NCI-H2029 treated with DMSO at 0.1 percent for 48 hours (cell line): ENCODE measurements at places on chromosomes 3 and 15.

GRCh38 chr3:102896851-102897621 is 462.2 kb downstream of the ZPLD1 start:
- no peak for DNase-seq

- no peak for DNase-seq
These were observed 25.9 kb downstream of the SMAD3 start for GRCh38 chr15:67091071-67091979.

DNA sequence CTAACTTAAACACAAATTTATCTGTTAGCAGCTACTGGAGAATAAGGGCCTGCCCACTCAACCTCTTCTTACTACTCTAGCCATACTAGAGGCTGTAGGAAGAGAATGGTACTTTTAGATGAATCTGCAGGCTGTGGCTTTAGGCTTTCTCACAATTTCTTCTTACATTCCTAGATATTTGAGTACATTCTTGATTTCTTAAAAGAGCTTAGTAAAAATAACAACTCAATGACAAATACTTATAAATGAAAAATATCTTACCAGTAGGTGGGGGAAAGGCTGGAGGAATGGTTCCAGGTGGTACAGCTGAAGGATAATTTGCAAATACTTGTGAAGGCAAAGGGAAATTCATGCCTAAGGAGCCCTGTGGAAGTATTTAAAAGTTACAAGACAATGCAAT is 92.9 kb upstream of the GK5 start:
- no peak for DNase-seq

- no peak for DNase-seq
These were observed 605.1 kb downstream of the ROBO1 start for GRCh38 chr3:79162653-79163052.

DNA sequence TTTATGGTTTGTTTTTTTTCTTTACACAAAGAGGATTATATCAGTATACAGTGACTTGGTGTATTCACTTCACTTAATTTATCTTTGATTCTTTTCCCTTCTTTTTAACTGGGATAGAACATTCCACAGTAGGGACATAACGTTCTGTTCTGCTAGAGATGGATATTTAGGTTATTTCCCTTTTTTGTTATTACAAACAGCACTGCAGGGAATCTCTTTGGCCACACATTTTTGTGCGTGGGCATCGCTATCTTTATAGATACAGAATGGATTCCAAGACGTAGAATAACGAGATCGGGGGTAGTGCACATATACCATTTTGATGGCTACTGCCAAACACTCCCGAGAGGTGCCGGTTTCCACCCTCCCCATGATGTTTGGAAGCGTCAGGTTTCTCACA is 44.8 kb downstream of the PXYLP1 start:
- no peak for DNase-seq

DNA sequence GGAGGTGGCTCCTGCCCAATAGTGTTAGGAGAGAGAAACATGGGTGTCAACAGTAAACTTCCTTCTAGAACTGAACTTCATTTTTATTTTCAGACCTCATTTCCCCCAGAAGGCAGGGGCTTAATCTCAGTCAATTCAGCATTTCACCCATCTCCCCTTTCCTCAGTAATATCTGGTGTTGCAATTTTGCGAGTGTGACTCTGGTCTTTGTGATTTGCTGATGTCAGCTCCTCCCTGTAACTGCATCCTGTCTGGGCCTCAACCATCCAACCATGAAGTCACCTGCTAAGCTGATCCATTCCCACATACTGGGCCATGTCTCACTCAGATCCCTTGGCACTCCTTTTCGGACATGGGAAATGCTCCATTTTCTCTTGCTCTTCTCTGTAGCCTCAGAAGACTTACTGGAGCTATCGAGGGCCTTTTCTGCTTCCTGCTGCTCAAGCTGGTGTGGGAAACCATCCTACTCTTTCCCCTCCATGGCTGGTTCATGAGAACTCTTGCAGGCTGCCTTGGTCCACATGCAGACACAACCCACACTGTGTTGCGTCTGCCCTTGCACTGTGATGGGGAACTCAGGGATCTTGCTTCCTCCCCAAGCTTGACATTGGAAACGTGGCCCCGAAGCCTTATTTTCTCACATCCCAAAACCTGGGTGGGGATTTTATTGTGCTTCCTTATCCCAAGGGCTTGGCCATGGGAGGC is 24.6 kb downstream of the CCR4 start:
- DNase-seq = no peak

DNA sequence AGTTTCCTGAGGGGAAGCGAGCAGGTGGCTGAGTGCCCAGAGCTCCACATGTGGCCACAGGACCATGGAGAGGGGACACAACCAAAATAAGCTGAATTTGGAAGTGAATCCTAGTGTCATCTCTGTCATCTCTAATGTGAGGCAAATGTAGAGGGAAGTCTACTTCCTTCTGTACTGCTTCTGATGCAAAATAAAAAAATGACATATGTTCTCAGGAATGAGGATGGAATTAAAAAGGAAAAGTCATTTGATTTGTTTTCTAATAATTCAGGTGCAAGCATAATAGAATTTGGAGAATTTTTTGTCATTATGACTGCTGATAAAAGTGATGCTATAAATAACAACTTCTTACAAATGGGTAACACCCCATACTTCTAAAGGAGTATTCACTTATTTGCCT is 59.5 kb upstream of the POU1F1 start:
- DNase-seq = no peak

GRCh38 chr3:143216709-143217182 is 97.2 kb downstream of the CHST2 start:
- no peak for DNase-seq

DNA sequence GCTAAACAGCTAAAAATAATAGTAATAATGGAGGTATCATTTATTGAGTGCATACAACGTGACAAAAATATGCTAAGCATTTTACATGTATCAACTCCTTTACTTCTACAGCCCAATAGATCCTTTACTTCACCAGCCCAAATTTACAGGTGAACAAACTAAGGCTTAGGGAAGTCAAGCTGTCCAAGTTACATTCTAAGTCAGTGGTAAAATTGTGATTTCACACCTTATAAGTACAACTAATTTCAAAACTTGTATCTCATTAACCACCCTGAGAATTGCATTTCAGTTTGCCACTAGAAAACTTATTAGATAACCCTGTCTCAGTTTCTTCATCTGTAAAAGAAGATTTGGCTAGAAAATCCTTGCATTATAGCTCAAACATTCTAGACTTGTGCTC is 10.7 kb downstream of the SLC33A1 start:
- no peak for DNase-seq

DNA sequence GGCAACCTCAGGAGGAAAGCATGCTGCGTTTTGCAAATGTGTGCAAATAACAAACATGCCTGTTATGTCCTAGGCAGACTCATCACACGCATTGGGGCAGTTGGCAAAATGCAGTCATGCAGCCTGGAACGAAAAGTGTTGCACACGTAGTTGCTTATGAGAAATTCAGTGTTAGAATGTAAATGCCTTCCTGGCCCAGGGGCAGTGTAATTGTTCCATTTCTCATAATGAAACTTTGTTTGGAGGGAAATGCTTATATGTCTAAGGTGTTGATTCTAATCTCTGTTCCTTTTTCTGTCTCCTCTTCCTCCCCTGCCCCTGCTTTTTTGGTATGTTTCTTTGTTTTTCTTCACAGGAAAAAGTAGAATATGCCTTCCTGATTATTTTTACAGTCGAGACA is 156.0 kb downstream of the CACNA1D start:
- no peak for DNase-seq

- DNase-seq = no peak
These were observed 6.5 kb downstream of the ALG3 start for GRCh38 chr3:184242297-184242685.
